NCI-H1092 (cell line): ENCODE measurements at places on chromosomes 1 and 21.
A peak's percentile ranks its signal among the peaks of the same experiment; 100 is the strongest.

DNA sequence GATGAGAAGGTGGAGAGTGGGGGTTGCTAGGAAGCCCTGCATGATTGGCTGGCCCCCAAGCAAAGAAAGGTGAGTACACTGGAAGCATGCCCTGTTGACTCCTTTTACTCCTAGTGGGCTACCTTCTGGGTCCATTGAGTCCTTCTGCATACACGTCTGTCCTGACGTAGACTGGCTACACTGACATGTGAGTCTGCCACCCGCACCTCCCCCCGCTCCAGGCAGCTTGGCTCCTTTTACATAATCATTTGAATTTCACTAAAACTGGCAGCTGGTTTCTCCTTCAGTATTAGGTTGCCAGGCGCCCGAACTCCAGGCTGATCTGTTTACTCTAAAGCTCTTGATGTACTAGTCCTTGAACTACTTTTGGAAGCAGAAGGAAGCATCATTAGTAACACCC lies 8.7 kb downstream of the MRPS21 start:
- no peak for DNase-seq

DNA sequence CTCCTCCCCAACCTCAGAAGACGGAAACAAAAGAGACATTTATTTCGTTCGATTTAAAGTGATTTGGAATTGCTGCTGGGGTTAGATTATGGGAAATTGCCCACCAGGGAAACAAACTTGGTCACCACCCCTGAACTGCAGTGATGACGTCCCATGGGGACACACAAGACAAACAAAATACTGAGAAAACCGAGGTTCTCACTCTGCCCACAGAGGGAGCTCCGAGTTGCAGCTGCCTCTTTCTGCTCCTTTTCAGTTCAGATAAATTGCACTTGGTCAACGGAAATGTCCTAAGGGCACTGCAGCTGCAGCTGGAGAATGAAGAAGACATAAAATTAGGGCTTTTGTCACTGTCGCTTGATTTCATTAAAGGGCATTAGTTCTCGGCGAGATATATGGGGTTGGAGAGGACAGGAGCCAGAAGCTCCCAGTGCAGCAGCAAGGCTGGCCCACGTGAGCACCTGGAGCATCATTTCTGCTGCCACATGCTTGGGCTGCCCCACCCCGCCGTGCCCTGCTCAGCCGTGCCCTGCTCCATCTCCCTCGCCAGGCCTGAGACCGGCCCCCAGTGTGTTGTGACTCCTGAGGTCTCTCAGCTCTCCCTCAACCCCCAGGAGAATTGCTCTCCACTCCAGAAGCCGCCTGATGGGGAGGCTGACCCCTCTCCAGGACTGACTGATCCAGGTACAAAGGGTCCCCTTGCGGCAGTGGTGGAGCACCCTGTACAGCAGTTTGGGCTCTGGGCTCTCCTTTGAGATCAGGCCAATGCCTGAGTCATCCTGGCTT lies 231.7 kb upstream of the AJAP1 start:
- no peak for DNase-seq

GRCh38 chr1:17919525-17920439 lies 164.6 kb downstream of the ACTL8 start:
- DNase-seq: peak; percentile 19

GRCh38 chr1:153728305-153729066 lies 636 bp downstream of the INTS3 start:
- DNase-seq: peak; percentile 22

- DNase-seq: no peak
Observed at GRCh38 chr21:42165901-42166300, 53.0 kb upstream of the ABCG1 start.

DNA sequence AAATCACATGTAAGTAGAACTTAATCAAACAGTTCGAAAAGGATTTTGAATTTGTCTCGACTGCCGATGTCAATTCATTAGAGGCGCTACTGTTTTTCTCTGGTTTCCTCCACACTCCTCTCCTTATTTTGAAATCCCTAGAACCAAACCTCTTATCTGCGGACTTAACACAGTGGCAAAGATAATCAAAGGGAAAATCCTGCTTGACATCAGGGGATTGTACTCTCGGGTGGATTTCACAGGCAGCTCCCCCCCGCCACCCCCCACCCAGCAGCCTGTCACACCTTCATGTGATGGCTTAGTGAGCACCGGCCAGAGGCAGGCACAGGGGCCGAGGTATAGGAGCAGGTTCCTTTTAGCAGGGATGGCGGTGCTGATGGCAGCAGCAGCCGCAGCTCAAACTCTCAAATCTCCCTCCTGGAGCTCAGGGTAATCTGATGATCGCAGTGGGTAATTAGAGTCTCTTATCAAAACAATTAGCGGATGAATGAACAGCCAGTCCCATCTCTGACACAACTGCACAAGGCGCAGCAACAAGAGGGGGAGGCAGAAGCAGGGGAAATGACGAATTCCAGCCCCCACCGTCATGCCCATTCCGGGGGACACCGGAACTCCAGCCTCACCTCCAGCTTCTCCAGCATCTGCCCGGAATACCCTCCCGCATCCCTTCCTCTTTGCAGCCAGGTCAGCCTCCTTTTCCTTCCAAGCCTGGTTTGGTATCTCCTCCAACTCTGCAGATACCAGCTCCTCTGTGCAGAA lies 80.3 kb downstream of the SSBP3 start:
- no peak for DNase-seq

- DNase-seq: no peak
Observed at GRCh38 chr1:10302416-10302815, 92.0 kb downstream of the KIF1B start.

DNA sequence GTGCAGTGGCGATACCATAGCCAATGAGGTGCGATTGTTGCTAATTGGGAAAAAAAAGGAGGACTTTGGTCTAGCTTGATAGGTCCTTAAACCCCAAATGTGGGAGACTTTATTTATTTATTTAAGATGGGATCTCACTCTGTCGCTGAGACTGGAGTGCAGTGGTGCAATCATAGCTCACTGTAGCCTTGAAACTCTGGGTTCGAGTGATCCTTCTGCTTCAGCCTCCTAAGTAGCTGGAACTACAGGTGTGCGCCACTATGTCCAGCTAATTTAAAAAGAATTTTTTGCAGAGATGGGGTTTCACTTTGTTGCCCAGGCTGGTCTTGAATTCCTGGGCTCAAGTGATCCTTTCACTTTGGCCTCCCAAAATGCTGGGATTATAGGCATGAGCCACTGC lies 24.0 kb upstream of the SRSF10 start:
- DNase-seq: no peak

- DNase-seq: no peak
Observed at GRCh38 chr1:193629875-193630274, 443.5 kb upstream of the B3GALT2 start.

DNA sequence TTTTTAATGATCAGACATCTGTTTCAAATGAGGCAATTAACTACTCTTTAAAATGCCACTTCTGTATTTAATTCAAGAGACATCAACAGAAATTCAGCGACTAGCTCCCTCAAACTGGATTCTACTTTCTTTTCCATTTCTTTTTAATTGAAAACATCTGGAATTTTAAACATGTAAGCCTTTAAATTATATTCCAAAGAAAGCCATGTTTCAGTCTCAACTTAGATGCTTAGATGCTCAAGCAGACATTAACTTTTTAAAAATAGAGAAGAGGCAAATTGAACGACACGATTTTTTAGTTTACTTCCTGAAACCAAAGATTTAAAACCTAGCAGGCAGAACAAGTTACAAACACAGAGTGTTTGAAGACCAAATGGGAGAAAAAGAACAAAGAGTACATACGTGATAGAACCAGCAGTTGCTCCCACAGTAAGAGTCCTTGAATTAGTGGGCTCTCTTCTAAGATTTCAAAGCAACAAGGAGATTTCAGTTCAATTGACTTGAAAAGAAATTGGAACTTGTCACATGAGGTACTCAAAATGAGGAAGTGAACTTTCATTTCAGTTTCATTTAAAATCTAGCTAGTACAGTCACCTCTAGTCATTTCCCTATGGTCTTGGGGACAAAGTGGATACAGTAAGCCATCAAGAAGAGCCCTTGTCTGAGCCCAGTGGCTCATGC lies at the start of gene CTSS:
TSS of gene CTSS (minus strand) at position 483 of the 681 bp plus-strand sequence. CDS start 1,015 bp downstream, outside the sequence.
- no peak for DNase-seq

GRCh38 chr1:168892931-168893330 lies 163.9 kb upstream of the DPT start:
- no peak for DNase-seq

GRCh38 chr1:67476906-67477305 lies 46.7 kb upstream of the SERBP1 start:
- no peak for DNase-seq

DNA sequence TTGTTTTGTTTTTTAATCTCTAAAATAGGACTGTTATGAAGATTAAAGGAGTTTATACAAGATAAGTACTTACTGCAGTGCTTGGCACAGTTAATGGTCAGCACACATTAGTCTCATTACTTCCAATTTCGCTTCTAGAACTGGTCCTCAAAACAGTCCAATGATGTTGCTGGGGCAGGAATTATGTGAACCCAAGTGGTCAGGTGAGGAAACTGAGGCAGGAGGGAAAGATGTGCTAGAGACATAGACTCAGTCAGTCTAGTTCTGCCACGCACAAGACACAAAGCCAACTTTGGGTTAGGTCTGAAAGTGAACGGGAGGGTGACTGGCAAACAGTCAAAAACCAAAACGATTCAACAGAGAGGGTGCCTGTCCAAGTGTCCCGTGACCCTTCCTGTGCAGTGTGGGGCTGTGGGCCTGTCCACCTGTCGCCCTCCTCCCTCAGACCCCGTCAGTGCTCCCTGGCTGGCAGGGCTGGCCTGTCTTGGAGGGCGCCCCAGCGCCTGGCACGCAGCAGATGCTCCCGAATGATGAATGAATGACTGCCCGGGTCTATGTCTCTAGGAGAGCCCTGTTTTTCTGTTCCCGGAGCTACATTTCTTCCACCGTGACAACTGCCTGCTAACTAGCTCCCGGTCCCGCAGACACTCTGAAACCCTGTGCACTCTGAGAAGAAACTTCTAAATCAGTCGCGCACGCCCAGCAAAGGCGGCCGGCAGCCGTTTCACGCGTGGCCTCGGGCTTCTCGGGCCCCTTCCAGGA lies 2.4 kb downstream of the LRP8 start:
- DNase-seq: no peak

DNA sequence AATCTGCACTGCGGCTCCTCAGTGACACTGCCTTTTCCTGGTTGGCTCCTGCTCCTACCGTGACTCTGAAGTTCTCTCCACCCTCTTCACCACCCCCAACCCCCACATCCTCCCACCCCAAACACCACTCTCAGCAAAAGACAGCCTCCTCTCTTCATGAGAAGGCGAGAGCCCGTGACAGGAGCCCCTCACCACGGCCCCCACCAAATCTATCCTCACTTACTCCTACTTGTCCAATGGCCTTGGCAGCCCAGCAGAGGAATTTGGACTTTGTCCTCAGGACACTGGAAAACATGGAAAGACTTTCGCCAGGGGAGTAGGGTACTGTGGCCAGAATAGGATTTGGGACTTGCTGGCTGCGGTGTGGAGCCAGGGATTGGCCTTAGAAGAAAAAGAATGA lies 6.9 kb downstream of the TMEM125 start:
- no peak for DNase-seq

DNA sequence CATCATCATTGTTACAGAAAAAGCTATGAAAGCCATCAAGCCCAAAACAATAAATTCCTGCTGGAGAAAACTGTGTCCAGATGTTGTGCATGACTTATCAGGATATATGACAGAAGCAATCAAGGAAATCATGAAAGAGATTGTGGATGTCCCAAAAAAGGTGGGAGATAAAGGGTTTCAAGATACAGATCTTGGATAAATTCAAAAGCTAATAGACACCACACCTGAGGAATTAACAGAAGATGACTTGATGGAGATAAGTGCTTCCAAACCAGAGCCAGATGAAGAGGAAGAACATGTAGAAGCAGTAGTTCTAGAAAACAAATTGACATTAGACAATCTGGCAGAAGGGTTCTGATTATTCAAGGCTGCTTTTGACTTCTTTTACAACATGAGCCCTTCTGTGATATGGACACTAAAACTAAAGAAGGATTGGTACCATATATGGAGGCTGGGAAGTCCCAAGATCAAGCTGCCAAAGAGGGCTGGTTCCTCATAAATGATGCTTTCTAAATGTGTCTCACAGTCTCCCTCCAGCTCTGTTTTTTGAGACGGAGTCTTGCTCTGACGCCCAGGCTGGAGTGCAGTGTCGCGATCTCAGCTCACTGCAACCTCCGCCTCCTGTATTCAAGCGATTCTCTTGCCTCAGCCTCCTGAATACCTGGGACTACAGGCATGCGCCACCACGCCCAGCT lies 32.1 kb upstream of the LRIG2 start:
- no peak for DNase-seq

- no peak for DNase-seq
Observed at GRCh38 chr1:158685085-158685484, 1.4 kb downstream of the SPTA1 start.

GRCh38 chr1:105087506-105087905 lies 1337.8 kb downstream of the AMY1C start:
- DNase-seq: no peak

- DNase-seq: no peak
Observed at GRCh38 chr1:215986401-215986800, 419.3 kb downstream of the KCTD3 start.
